NCI-H1436 (cell line): ENCODE measurements at places on chromosomes 3 and 15.

DNA sequence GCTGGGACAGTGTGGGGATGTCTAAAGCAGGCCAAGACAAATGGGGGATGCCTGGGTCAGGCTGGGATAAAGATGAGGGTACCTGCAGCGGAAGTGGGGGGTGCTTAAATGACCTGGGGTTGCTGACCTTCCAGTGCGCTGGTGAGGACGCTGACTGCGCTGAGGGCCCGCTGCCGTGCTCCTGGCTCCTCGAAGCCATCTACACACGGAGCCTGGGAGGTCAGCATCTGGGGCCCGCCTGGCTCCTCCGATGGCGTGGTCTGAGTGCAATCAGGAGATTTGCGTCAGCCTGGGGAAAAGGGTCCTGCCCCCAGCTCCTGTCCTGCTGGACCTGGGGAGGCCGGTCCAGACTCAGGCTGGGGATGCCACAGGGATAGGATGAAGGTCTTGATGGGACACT is 50.7 kb downstream of the SCN5A start:
- DNase-seq = no peak

GRCh38 chr15:68298882-68299381 is 21.4 kb downstream of the FEM1B start:
- no peak for DNase-seq

DNA sequence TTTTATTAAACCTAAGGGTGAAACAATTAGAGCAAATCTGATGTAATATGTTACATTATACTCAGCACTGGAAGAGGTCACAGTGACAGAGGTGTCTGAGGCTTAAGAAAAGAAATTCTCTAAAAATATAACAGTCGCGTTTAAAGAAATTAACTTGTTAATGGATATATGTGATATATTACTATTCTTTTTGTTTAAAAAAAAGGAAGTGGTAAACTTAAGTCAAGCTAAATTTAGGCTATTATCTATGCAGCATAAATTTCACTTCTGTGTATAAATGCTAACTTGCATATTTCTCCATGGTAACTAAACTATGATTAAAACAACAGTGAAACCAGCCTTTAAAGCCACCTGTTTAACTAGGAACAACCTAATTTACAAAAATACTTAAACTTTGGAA is 191.3 kb downstream of the FOXP1 start:
- DNase-seq = no peak

DNA sequence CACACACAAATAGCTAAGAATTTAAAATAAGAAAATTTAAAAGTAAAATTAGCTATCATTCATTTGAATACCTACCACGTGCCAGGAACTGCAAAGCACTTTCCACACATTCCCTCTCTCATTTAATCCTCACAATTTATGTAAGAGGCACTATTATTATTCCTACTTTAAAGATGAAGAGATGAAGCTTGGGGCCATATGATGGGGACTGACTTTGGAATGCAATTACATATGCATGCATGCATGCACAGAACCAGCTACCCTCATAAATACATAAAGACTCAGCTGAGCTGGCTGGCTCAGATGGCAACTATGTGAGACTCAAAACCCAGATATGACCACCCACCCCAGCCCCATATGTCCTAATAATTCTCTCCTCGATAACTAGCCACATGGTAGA is 31.7 kb upstream of the THUMPD3 start:
- no peak for DNase-seq

- DNase-seq = no peak
These were observed 40.1 kb downstream of the ITGB5 start for GRCh38 chr3:124847051-124847450.

DNA sequence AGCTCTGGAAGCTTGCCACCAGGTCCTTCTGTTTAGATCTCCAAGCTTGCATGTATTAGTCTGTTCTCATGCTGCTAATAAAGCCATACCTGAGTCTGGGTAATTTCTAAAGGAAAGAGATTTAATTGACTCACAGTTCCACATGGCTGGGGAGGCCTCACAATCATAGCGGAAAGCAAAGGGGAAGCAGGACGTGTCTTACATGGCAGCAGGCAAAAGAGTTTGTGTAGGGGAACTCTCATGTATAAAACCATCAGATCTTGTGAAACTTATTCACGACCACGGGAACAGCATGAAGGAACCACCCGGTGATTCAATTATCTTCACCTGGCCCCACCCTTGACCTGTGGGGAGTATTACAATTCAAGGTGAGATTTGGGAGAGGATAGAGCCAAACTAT is 147.0 kb upstream of the PROK2 start:
- DNase-seq = no peak

DNA sequence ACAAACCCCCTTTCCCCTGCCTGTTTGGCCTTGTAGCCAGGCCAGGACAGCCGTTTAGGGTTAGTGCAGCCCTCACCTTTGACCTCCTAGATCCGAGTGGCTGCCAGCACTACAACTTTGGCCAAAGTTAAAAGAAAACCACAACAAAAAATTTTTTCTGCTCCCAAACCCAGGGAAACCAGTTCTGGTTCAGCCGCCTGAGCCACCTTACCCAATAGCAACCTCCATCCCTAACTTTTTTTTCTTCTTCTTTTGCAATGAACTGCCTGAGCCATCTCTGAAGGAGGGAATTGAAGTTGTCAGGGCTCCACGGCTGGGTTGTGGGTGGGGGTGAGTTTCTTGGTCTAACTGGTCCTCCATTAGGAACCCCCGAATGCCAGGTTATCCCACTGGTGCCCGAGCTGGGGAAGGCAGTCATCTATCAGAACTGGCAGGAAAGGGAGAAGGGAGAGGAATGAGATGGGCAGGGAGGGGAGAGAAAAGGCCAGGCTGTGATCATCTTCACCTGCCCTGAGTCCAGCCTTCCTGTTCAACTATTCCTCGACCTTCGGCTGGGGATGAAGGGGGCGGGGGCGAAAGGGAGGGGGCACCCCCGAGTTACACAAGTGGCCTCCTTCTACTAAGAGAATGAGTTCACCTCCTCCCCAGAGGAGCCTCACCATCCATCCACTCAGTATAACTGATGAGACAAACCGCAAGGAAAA is 6.2 kb upstream of the NR2F2 start:
- DNase-seq = no peak

GRCh38 chr15:22263738-22264137 is 183.4 kb downstream of the OR4M2 start:
- DNase-seq = no peak

DNA sequence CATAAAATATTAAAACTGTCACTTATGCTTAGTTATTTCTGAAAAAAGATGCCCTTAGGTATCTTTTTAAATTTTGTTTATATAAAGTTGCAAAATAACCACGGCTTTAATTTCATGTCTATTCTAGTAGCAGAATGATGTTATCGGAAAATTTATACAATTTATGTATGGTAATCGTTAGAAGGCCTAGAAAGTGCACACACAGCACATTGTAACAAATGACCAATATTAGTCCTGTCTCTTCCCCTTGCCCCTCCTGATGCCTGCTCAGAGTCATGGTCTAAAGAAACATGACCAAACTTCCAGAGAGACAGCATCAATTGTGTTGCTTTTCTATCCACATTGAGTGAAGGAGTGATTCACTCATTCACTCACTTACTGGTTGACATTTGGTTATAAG is 6.2 kb upstream of the LPP start:
- DNase-seq = no peak

- no peak for DNase-seq
These were observed 171.1 kb downstream of the PDZRN3 start for GRCh38 chr3:73453666-73454065.

GRCh38 chr3:69521286-69521685 is 135.4 kb upstream of the FRMD4B start:
- DNase-seq = no peak

DNA sequence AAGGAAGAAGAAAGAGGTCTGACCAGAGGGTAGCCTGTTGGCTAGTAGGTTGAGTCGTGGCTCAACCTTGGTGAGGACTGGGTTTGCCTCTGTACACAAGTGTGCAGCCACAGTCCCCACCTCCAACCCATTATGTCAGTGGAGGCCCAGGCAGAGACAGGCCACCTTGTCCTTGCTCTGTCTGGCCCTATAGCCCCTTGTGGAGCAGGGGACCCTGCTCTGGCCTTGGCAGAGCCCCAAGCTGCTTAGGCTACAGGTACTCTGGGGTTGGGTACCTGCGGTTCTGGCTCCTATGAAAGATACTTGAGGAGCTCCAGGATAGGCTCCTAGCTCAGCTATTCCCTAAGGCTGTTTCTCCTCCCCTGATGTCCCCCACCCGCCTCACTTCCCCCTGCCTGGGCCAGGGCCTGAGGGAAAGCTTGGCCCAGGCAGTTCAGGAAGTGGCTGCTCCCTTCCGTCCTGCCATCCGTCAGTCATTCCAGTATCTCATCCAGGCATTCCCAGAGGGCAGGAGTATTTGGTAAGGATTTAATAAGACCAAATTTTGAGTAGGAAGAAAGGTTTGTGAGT is 44.0 kb downstream of the FGD5 start:
- no peak for DNase-seq
